ENCODE measurements at places on chromosomes 11 and 22.

- no peak for DNase-seq
These were observed 42.4 kb upstream of the RASD2 start for GRCh38 chr22:35498026-35498800.

GRCh38 chr11:134261626-134262488 lies 8.5 kb downstream of the ACAD8 start:
- DNase-seq, result no peak

- no peak for DNase-seq
These were observed 1.1 kb downstream of the MTA2 start for GRCh38 chr11:62600367-62601121.

GRCh38 chr11:100229086-100229485 lies 458.0 kb upstream of the ARHGAP42 start:
- DNase-seq, result no peak

DNA sequence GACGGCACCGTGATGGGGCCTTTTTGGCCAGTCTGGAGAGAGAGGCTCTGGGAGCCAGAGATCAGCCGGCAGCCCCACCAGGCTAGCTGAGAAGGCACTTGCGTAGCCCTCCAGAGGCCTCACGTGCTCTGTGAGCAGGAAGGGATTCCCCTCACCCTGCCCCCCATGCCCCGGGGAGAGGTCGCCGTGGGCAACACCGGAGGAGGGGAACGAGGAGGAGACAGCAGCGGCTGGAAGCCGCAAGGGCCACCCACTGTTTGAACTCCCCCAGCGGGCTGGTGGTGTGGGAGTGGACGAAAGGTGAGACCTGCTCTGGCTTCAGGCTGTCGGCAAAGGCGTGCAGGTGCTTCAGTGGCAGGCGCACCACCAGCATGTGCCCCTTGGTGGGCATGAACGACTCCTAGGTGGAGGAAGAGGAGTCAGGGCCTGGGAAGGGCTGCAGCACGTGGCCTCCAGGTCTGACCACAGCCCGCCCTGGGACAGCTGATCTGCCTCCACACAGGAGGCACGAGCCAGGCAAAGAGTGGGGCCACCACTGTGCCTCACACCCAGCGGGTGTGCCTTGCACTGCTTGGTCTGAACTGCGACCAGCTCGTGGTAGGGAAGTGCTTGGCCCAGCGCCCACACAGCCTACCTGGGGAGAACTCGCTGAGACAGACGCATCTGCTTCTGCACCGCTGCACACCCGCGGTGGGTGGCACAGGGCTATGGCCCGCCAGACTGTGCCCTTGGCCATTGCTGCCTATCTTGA lies 99.9 kb downstream of the MED15 start:
- DNase-seq, result no peak

DNA sequence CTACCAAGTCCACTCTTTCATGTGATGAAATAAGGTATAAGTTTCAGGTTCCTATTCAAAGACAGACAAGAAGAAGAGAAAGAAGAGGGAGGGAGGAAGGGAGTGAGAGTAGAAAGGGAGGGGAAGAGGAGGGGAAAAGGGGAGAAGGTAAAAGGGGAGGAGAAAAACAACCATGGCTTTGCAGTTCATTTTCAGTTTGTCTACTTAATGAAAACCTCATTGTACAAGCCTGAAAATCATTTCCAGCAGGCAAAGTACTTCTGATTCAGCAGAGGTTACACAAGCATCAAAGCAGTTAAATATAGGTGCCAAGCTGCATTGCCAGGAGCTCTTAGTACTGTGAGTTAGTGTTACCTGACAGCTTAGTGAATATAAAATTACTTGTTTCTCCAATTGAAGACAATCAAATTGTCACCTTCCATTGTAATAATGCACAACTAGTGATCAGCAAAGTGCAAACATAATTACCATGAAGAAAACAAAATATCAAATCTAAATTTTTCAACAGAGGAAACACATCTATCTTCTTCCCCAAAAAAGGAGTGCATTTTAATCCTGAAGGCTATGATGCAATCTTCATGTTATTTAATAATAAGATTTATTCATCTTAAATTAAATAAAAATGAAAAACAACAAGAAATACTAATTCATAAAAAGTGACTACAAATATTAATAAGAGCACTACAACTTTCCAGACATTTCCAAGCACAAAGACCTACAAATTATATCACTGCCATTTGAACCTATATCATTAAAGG lies 8.2 kb downstream of the SOX6 start:
- DNase-seq, result no peak

GRCh38 chr22:18114495-18114894 lies 3.9 kb downstream of the TUBA8 start:
- DNase-seq, result no peak

- no peak for DNase-seq
These were observed 40.6 kb downstream of the OSBP start for GRCh38 chr11:59574932-59575502.

DNA sequence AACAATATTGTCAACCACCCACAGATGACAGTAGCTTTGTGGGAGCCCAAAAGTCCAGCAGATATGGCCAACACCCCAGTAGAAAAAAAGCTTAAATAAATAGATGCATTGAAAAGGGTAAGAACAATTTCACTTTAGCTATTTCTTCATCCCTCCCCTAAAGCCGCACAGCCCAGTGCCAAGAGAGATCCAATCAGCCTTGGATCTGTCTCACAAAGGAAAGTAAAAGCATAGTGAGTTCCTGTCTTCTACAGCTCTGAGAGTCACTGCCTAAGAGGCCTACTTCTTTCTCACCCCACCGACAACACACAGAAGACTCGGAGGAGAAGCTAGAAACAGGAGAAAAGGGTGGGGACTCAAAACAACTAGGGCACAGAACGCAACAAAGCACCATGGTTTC lies 196.4 kb downstream of the SBF2 start:
- no peak for DNase-seq

GRCh38 chr11:36385121-36385970 lies 89.3 kb downstream of the PRR5L start:
- no peak for DNase-seq

DNA sequence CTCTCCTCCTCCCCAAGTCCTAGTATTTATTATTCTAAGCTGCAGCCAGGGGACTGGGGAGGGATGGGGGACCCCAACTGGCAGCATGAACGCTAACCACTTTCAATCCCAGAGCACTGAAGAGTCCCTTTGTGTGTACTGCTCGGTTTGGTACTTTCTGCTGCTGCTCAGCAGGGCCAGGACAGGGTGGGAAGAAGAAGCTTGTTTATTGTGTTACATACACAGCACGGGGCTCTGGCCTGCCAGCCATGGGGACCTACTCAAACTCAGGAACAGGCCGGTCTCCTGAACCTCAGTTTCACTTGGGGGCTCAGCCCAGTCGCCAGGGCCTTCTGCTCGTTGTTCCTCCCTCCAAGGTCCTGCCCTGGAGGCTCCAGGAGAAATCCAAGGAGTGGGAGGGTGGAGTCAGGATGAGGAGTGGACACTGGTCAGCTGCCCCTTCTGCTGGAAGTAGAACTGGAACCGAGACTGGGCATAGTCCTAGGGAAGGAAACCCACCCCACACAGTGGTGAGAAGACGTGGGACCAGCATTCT lies 616 bp upstream of the CPT1B start:
- no peak for DNase-seq

- no peak for DNase-seq
These were observed 68.2 kb upstream of the RRM1 start for GRCh38 chr11:4026389-4026788.

DNA sequence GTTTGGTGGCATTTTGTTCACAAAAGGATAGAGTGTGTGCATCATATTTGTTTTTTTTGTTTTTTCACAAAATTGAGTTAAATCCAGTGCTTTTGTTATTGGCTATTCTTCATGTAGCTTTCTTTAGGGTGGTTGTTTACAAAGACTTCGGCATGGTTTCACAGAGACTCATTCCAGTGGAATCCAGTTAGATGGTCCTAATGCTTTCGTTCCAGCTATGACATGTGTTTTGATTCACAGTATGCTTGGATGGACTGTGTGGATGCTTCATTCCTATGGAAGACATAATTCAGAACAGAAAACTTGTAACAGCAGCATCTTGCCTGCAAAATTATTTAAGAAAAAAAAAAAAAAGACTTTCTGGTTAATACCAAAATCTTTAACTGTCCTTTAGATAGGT lies 97.9 kb downstream of the PDHX start:
- DNase-seq, result no peak

DNA sequence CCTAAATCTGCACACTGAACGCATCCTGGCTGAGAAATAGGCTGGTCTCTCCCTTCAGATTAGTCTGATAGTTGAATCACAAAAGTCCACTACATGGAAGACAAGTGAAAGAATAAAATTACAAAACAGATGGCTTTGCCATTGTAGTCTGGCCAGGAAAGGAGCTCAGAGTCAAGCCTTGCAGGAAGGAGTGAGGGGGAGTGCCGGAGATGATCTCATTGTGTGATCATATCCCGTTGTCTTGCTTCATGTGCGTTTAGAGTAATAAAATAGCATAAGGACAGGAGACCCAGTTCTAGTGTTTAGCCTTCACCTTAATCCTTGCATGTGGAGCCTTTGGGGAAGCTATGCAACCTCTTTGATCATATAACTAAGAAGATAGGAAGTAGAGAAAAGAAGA lies 666.7 kb upstream of the RAG2 start:
- DNase-seq, result no peak

DNA sequence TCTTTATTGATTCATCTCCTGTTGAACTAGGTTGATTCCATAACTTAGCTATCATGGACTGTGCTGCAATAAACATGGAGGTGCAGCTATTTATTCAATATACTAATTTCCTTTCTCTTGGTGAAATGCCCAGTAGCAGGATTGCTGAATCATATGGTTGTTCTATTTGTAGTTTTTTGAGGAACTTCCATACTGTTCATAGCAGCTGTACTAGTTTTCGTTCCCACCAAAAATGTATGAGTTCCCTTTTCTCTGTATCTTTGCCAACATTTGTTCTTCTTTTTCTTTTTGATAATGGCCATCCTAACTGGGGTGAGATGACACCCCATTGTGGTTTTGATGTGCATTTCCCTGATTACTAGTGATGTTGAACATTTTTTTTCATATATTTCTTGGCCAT lies 87.2 kb upstream of the NAV2 start:
- DNase-seq, result no peak

DNA sequence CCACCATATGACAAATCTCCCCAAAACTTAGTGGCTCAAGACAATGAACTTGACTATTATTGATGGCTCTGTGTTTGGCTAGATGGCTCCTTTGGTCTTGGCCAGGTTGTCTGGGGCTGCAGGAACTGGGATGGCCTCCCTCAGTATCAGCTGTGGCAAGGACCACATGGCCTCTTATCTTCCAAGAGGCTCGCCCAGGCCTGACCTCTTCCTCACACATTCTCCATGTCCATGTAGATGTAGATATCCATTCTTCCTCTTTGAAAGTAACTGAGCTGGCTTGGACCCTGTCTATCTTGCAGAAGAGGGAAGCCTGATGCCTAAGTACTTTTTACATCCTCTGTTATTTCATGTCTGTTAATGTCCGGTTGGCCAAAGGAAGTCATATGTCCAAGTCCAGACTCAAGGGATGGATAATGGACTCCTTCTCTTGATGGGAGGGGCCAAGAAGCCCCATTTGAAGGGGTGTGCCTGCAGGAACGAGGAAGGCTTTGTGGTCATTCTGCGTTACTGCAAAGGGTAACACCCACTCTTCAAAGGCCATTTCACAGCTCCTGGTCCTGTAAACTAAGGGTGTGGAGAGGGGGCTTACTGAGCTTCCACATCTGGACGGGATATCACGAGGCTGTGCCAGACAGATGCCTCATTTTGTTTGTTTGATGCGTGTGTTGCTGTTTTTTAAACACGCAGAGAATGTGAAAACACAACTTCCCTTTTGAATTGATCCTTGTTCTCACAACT lies 87.1 kb downstream of the GRIK4 start:
- no peak for DNase-seq

DNA sequence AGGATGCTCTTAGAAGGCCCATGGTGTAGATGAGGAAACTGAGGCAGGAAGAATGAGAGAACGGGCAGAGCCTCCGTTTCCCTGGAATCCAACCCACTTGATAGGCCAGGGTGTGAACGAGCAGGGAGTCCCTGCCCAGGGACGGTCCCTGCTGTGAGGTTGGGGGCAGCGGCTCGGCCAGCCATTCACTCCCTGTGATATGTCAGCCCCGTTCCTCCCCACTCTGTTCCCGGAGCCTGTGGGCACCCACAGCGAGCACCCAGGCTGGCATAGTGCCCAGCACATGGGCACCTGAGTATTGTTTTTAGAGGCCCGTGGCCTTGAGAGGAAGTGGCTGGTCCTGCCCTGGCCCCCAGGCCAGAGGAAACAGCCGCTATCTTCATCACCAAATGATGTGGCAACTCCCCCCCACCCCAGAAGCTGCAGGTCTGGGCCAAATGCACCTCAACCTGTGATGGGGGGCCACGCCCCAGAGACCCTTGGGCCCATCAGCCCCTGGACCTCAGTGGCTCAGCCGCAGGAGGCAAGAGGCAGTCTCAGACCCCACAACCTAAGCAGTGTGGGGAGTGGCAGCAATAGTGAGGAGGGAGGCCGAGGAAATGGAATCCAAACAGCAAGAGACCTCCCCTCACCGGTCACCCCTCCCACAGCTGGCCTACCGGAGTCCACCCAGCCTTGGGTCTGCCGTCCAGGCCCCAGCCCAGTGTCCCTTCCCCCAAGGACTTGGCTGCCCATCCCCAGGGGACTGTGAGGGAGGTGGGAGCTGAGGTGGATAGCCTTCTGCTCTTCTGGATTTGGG lies 2.1 kb downstream of the ALDH3B1 start:
- DNase-seq, result no peak

DNA sequence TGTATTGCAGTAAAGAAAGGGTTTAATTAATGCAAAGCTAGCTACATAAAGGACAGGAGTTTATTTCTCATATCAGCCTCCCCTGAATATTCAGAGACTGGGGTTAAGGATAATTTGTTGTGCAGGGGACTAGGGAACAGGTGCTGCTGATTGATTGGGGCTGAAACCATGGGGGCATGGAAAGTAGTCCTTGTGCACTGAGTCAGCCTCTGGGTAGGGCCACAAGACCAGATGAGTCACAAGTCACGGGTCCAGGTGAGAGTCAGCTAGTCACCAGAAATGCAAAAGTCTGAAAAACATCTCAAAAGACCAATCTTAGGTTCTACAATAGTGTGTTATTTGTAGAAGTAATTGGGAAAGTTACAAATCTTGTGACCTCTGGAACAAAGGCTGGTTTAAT lies 32.9 kb upstream of the SYT13 start:
- DNase-seq, result no peak

DNA sequence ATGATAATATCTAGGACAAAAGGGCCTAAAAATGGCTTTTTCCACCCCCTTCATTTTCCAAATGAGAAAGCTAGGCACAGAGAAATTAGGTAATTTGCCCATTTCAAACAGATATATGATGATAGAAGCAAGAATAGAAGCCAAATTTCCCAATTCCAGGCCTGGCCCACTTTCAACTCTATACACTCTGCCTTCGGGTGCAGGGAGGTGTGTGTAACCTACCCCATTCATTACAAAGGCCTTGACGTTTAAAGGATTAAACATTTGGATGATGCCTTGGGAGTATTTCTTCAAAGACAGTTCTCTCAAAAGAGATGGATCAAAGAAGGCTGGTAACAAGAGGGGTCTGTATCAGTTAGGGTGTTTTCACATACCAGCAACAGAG lies 134.1 kb downstream of the CCDC34 start:
- no peak for DNase-seq

- no peak for DNase-seq
These were observed 461.6 kb upstream of the ISX start for GRCh38 chr22:34604312-34604711.
